Pulmonary artery endothelial cell (primary cell): ENCODE measurements at places on chromosomes 12 and 14. TPM values are rescaled to one million over a fixed set of nuclear protein-coding genes. Genes with fewer than 3 reads are reported as not detected.

The PRB2 gene
- not detected in 2 replicates for total RNA-seq

The SDR9C7 gene
- total RNA-seq: not detected in 2 replicates

GRCh38 chr14:97633131-97633738, 836.1 kb downstream of the VRK1 start:
- no peak for DNase-seq

GRCh38 chr12:51895378-51896135, 7.7 kb downstream of the ANKRD33 start:
- no peak for DNase-seq

- no peak for DNase-seq
Measured at GRCh38 chr14:58699681-58700205, 62.0 kb downstream of the DACT1 start.

- DNase-seq: no peak
Measured at GRCh38 chr12:64236549-64236948, 14.5 kb upstream of the KICS2 start.

DNA sequence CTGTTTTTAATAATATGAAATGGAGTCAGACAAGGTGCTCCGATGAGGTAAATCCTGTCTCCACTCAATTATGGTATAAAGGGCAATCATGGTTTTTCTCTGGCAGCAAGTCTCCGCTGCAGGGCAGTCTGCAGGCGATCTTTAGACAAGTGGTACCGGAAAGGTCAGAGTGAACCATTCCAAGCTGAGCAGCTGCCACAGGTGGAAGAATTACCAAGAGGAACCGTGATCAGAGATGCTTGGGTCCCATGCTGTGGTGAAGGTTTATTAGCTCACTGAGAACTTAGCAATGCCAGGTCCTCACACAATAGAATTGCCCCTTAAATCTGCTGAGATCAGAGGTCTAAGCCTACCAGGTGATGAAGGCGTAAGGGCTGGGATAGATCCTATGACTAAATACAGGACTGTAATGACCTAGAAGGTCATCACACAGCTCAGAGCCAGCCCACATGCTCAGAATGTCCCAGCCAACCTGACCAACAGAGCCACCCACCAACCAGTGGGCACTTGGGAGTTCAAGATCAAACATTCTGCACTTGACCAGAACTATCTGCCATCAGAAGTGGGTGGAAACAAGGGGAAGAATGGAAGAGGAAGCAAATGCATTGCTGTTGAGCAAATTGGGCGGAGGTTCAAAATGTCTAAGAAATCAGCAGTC, 175.2 kb upstream of the BCL2L14 start:
- DNase-seq: no peak

DNA sequence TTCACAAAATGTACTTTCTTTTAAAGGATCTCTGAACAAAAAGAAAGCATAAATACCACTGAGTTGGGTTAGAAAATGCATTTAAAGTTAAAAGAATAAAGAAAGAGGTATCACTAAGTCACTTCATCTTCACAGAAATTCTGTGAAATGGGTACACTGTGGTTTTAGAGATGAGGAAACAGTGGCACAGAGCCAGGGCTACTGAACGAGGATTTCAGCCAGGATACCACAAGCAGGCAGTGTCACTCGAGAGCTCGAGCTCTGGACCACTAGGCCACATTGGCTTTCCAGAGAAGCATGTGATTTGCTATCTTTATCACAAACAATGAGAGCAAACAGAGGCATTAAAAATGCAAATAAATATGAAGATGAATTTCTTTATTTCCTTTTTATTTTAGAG, 51.0 kb downstream of the WDHD1 start:
- DNase-seq: no peak

GRCh38 chr14:22375321-22375930, 213.6 kb downstream of the DAD1 start:
- peak; percentile 7 for DNase-seq

The NRXN3 gene
- 0.04 and 0.07 TPM in 2 replicates for total RNA-seq

- DNase-seq: no peak
Measured at GRCh38 chr12:90653040-90653439, 301.9 kb downstream of the CCER1 start.

DNA sequence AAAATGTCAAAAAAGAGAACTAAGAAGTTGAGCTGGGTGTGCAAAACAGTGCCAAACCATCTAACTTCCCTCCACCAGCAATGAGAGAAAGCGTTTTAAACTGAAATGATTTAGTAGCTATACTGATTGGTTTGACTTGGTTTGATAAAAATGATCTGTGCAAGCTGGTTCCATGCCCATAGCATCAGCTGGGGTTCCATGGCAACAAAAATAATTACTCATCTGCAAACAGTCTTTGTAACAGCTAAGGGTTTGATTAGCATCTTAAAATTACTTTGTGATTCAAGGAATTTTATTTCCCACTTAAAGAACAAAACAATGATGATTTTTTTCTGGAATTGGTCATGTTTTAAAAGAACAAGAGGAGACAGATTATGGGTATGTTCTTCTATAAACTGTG, 15.0 kb upstream of the BICD1 start:
- DNase-seq: no peak

- DNase-seq: no peak
Measured at GRCh38 chr12:97022536-97023230, 115.6 kb downstream of the NEDD1 start.

DNA sequence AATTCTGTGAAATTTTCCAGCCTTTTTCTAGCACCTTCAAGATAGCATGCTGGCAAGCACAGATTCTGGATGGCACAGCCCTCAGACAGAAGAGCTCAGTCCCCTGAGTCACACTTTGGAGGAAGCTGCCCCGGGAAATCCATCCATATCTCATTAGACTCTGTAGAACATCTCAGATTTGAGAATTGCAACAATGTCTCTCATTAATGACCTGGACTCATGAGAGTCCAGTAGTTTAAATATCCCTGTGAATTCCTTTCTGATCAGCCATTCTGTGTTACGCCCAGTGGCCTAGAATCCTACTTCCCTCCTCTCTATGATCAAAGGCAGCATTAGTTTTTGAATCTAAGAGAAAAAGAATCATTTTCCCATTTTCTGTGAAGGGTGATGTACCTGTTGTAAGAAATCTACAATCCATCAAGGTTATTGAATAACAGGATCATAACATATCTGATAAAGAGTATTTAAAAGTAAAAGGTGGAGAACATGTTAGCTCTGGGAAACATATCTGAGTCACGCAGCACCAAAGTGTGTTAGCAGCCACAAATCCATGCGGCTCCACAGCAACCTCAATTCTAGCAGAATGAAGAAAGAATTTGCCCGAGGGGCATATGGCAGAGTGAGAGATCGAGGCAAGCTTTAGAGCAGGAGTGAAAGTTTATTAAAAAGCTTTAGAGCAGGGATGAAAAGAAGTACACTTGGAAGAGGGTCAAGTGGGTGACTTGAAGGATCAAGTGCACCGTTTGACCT, 855.6 kb upstream of the TMEM132C start:
- no peak for DNase-seq

- DNase-seq: no peak
Measured at GRCh38 chr14:30015489-30015888, 87.8 kb upstream of the PRKD1 start.

DNA sequence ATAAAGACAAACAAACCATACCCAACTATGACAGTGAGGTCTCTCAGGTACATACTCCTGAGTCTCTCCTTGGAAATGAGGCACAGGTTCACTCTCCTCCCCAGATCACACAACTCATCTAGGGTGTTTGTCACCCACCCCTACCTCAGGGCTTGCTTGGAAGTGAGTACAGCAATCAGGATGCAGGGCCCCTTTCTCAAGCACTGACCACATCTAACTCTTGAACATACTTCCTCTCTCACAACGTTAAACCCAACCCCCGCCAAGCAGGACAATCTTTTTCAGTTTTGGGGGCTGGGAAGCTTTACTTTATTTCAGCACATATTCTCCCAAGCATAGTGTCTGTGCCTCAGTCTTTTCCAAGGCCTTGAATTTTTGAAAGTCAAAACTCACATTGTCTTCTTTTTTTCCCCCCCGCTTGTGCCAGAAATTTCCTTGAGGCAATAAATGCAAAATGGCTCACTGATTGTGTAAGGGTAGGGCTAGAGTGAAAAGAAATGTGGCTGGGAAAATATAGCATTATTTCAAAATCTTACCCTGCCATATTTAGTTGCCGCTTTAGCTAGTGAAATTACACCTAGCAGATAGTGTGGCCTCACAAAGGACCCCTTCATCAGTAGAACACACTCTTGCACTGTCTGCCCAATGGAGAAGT, 2.4 kb upstream of the GPR65 start:
- no peak for DNase-seq

DNA sequence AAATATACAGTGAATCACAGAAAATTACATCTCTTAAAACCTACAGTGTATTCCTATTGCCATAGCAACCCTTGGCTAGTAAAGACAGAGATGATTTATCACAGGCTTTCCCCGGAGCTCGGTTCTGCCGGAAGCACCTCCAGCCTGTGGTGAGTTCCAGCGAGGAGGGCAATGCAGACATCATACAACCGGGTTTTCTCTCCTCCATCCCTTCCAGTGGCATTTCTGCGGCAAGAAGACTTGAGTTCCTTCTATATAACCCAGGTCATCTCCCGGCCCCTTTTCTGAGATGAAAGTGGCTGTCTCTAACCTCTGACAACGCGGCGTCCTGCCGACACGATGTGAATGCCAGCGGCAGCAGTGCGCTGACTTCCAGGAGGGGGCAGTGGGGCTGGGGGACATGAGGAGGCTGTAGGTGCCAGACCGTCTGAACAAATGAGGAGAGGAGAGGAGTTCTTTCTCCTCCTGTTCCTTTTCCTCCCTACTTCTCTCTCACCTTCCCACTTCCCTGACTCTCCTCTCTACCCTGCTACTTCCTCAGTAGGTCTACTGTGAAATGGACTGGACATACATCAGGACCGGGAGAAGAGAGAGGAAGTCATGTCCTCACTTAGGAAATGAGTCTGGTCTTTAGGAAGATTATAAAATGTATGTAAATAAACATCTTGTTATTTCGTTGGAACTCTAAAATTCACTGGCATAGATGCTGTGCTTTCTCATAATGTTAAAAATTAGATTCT, 68.6 kb upstream of the MAX start:
- DNase-seq: peak; percentile 26

GRCh38 chr14:89399594-89400068, 17.4 kb downstream of the FOXN3 start:
- peak; percentile 47 for DNase-seq

The CNTN1 gene
- 0.79 TPM in 1 of 2 replicates, not detected in the other for total RNA-seq

The PXN gene
- 64.1 and 64.8 TPM in 2 replicates for total RNA-seq

The PTPRQ gene
- total RNA-seq: not detected in 2 replicates

The WNT5B gene
- 0.14 TPM in 1 of 2 replicates, not detected in the other for total RNA-seq

The GLT1D1 gene
- total RNA-seq: not detected in 2 replicates

DNA sequence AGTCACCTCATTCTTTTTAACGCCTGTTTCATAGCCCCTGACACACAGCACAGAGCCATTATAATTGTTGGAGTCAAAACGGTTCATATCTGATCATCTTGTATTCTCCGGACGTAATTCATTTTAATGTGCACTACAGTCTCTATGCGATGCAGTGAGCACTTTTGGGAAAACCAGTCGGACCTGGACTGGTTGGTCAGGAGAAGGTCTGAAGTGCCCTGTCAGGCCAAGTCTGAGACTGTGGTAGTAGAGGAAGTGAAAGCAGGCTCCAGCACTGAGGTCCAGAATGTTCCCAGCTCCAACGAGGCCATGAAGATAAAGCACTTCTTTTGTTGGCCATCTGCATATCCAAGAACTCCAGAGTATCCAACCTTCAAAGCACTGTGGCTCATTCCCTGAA, 117.1 kb upstream of the NCOR2 start:
- no peak for DNase-seq

DNA sequence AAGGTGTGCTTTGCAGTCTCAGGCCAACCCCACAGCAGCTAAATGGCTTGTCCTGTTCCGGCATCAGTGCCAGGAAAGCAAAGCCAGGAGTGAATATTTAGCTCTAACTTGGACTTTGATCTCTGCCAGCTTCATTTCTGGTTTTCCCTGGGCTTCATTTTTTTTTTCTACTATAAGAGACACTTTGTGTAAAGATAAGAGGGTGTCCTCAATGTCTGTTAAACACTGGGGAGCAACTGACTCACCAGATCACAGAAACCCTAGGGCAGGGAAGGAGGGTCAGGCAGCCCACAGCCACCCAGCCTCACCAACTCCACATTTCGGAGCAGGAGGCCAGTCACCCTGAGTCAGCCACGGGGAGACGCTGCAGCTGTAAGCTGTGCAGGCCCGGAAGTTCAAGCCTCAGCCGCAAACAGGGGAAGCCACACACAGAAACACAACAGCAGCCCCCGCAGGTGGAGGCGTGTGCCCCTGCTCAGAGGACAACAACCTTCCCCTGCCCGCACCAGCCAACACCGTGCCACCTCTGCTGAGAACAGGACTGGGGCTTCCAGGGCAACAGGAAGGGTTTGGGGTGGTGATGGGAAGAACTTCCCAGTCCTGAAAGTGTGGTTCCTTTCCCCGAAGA, 6.3 kb downstream of the TNFRSF1A start:
- peak; percentile 57 for DNase-seq

- no peak for DNase-seq
Measured at GRCh38 chr12:111268738-111269572, 99.9 kb downstream of the PHETA1 start.

- no peak for DNase-seq
Measured at GRCh38 chr14:83260751-83261150, 1727.1 kb upstream of the SEL1L start.

GRCh38 chr14:104211215-104211614, 72.8 kb downstream of the KIF26A start:
- DNase-seq: no peak

- no peak for DNase-seq
Measured at GRCh38 chr12:6959058-6959804, 8.1 kb downstream of the PTPN6 start.

DNA sequence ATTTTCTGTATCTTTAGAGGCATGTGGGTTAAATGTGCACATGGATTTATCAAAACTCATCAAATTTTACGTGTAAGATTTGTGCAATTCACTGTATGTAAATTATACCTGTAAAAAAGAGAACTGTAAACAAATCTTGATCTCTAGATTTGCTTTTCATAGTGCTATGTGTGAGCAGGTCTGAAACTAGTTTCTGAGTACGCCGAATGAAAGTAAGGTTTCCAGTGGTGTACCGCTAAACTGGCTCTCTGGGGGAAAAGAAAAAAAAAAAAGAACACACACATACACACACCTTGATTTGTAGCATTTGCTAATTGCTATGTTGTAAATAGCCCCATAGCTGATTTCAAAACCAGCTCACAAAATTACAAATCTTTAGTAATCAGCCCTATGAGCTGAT, 8.6 kb upstream of the SLC41A2 start:
- DNase-seq: no peak

GRCh38 chr12:80273144-80273543, 170.9 kb upstream of the PTPRQ start:
- DNase-seq: no peak

GRCh38 chr12:6606331-6607131, 648 bp downstream of the CHD4 start:
- no peak for DNase-seq

The TMEM229B gene
- 0.07 TPM in 2 replicates for total RNA-seq
